ENCODE measurements at places on chromosomes 16 and 17. TPM values are rescaled to one million over a fixed set of nuclear protein-coding genes. Genes with fewer than 3 reads are reported as not detected.

The VASN gene
- total RNA-seq: 24.9 TPM

The PIRT gene
- total RNA-seq: 0.04 TPM

The KRTAP4-4 gene
- total RNA-seq: not detected

The NTN1 gene
- total RNA-seq: 7.7 TPM

DNA sequence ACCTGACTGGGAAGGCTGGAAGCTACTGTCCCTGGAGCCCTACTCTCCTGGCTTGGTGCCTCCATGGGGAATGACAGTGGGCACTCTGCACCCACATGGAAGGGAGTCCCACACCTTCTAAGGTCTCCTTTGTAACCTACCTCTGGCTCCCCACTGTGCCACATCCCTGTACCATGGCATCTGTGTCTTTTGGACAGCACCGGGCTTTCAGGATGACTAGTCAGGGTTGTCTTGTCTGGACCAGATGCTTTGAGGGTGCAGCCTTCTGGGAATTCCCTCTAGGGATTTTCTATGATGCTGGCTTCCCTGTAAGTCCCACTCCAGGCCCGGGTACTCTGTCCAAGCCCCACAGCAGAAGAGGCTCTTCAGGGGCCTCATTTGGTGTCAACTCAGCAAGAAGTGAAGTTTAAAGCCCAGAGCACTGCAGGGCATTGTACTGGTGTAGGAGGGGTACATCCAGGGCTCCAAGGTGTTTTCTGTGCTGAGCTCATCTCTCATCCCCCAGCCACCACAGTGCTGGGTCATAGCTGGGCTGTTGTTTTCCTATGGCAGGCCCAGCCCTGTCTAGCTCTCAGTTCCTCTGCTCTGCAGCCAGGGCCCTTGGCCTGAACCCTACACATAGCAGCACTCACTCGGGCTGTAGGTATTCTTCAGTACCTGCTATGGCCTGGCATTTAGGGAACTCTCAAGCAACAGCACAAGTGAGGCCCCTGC is 255.3 kb downstream of the CPPED1 start:
- no peak overlapping the region for H3K4me3 ChIP-seq
- no peak overlapping the region for H3K27ac ChIP-seq
- no peaks in the 10 kb centered on the region for H3K36me3 ChIP-seq
- H3K4me1 ChIP-seq: peaks cover 6% of the 10 kb centered on the region
- no peak for DNase-seq
- H3K27me3 ChIP-seq: no peaks in the 10 kb centered on the region

DNA sequence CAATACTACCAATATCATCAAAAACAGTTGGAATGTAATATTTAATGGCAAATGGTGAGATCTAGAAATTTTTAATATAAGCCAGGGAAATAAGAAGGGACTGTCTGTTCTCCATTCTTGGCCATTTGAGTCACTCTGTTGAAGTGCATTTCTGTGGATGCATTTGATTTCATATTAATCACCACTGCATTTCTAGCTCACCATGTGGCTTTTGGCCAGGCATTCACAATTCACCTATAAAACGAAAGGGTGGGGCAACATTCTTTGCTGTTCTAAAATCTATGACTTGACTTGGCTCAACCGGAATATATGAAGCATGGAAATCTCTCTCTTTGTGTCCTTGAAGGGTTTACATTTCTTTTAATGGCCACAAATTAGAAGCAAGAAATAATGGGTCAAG is 483.0 kb downstream of the SLC39A11 start:
- no peaks in the 10 kb centered on the region for H3K36me3 ChIP-seq
- no peaks in the 10 kb centered on the region for H3K27me3 ChIP-seq
- no peak overlapping the region for H3K4me3 ChIP-seq
- no peak overlapping the region for H3K27ac ChIP-seq

DNA sequence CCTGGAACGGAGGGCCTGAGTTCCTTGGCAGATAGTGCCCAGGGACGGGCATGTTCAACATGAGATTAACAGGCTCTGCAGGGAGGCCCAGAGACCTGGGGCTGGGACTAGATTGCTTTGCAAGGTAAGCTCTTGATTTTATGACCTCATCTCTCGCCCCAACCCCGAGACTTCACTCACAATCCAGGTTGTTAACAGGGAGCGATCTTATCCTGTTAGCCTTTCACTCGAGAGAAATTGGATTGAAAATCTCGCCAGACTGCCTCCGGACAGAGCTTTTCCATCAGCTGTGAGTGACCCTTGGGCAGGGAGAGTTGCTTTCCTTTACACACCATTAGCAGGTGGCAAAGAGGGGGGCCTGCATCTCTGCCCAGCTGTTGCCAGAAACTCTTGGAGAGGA is 521.7 kb upstream of the EEF2KMT start:
- peaks cover 6% of the 10 kb centered on the region for H3K27me3 ChIP-seq
- no peak for DNase-seq
- no peak overlapping the region for H3K4me3 ChIP-seq

DNA sequence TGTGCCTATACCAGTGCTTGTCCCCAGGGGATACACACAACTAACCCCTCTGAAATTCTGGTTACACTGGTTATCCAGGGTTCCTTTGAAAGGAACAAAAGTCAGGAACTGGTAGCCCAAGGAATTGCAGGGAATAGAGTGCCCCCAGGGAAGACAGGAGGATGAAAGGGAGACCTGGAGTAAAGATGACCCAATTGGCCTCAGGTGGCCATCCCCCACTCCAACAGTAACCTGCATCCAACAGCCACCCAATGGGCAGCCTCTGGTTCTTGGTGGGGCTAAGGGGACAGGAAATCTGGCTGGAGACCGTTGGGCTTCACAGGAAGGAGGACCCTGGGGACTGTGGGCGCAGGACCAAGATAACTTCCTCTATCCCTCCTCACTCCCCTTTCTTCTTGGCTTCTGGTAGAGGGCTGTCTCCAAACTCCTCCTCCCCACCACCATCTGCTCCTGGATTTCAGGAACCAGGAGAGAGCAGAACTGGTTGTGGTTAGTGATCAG is 826 bp upstream of the MPO start:
- DNase-seq: peak; percentile 47
- H3K36me3 ChIP-seq: no peaks in the 10 kb centered on the region
- H3K4me3 ChIP-seq: no peak overlapping the region

DNA sequence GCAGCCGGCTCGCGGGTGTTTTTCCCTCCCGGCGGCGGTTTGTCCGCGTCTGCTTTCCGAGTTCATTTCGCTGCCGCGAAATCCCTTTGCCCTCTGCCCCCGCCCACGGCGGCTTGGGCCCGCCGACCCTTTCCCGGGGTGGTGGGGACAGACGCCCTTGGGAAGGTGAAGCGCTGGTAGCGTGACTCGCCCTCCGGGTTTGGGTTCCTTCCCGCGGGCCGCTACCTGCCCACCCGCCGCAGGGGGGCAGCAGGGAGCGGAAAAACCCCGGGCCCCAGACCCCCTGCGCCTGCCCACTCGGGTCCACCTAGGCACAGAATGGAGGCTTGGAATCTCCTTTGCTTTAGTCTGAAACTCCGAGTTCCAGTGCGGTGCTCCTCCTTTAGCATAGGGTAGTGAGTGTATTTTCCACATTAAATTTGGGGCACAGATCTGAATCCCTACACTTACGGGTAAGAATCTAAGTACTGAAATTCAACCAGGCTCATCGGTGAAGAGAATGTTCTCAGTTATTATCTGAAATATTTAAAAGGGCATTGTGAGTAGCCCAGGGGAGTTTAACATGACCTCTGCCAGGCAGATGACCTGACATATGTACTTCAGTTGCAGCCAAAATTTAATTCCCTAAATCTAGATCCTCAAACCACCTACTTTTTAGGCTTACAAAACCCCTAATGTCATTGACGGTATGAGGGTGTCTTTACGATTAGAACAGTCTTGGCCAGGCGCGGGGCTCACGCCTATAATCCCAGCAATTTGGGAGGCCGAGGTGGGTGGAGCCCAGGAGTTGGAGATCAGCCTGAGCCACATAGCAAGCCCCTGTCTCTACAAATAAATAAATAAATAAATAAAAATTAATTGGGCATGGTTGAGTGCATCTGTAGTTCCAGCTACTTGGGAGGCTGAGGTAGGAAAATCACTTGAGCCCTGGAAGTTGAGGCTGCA is 1.0 kb downstream of the NME2 start:
- H3K27me3 ChIP-seq: no peaks in the 10 kb centered on the region
- peak overlapping the region; percentile 71 for H3K4me3 ChIP-seq
- H3K36me3 ChIP-seq: peaks cover 38% of the 10 kb centered on the region

GRCh38 chr17:18218756-18219415 is 6.5 kb upstream of the LLGL1 start:
- H3K27me3 ChIP-seq: no peaks in the 10 kb centered on the region
- peaks cover 14% of the 10 kb centered on the region for H3K4me1 ChIP-seq
- peak; percentile 56 for DNase-seq
- no peak overlapping the region for H3K4me3 ChIP-seq
- no peaks in the 10 kb centered on the region for H3K36me3 ChIP-seq

DNA sequence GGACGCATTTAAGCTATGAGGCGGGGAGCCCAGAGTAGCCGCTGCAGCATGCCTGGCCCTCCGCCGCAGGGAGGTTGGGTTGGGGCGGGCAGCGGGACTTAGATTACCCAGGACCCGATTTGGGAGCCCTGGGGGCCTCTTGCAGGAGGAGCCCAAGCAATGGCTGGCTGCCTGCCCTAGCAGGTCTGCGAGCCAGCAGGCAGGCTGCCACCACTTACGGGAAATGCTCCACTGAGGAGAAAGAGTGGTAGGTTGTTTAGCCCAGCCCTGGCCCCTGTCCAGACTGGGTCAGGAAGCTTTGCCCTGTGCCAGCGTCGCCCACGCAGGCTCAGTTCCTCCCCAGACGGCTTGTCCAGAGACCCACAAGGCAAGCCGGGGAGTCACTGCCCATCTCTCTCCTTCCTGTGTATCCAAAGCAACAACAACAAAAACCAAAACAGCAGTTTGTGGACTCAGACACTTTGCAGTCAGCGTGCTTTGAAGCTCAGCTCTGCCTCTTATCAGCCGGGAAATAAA is 10.3 kb upstream of the TVP23A start:
- H3K36me3 ChIP-seq: no peaks in the 10 kb centered on the region
- peak; percentile 94 for DNase-seq
- H3K27me3 ChIP-seq: no peaks in the 10 kb centered on the region
- peaks cover 25% of the 10 kb centered on the region for H3K4me1 ChIP-seq
- peak overlapping the region; percentile 97 for H3K27ac ChIP-seq

DNA sequence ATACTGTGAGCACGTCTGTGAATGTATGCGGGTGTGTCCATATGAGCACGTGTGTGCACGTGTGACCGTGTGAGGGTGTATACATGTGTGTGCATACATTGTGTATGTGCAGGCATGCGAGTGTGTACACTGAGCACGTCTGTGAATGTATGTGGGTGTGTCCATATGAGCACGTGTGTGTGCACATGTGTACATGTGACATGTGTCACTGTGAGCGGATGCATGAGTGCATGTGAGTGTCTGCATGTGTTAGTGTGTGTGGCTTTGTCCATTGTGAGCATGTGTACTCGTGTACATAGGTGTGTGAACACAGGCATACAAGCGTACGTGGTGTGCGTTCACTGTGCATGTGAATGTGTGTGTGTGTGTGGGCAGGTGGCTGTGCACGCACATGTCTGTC is 17.5 kb upstream of the ACSF3 start:
- peaks cover 42% of the 10 kb centered on the region for H3K4me1 ChIP-seq
- no peak for DNase-seq
- H3K27ac ChIP-seq: no peak overlapping the region
- H3K36me3 ChIP-seq: no peaks in the 10 kb centered on the region
- H3K4me3 ChIP-seq: no peak overlapping the region

GRCh38 chr17:31584438-31585279 is 193.2 kb downstream of the RAB11FIP4 start:
- peaks cover 37% of the 10 kb centered on the region for H3K4me1 ChIP-seq
- no peaks in the 10 kb centered on the region for H3K27me3 ChIP-seq
- H3K36me3 ChIP-seq: peaks cover 3% of the 10 kb centered on the region
- H3K4me3 ChIP-seq: no peak overlapping the region
- no peak overlapping the region for H3K27ac ChIP-seq
- no peak for DNase-seq

Data from muscle of leg (tissue), 16 donors.